ENCODE measurements at places on chromosomes 2 and 18. TPM values are rescaled to one million over a fixed set of nuclear protein-coding genes. Genes with fewer than 3 reads are reported as not detected.

Gene NABP1
- 3.2 TPM for total RNA-seq

Gene MYOM1
- total RNA-seq: 265 TPM

DNA sequence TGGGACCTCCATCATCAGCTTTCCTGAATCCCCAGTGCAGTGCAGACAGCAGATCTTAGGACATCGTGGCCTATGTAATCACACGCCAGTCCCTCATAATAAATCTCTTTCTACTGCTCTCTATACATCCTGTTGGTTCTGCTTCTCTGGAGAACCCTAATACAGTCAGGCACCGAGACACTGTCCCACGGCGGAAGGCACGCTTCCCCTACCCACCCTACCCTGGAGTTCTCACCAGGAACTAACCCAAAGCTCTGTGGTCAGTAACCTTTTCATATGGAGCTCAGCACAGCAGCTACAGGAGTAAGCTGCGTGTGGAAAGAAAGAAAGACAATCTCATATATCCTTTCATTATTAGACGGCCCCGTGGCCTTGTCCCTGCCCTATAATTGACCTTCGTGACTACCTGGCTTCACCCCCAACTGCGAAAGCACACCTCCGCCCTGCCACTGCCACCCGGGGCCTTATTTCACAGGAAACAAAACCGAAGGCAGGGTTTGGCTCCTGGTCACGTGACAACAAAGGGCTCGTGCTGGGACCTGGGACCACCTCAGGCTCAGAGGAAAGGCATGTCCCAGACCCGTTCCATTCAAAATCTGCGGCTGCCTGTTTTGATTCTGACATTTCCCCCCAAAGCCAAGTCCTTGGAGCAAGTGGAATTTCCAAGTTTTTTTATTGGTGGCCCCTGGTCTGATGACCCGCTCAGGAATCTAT lies 99.7 kb upstream of the ODC1 start:
- no peak overlapping the region for H3K4me3 ChIP-seq
- H3K4me1 ChIP-seq: no peaks in the 10 kb centered on the region
- no peak for DNase-seq

- H3K27ac ChIP-seq: no peak overlapping the region
- DNase-seq: no peak
- H3K4me3 ChIP-seq: no peak overlapping the region
- H3K27me3 ChIP-seq: no peaks in the 10 kb centered on the region
These were observed 138.5 kb upstream of the EPAS1 start for GRCh38 chr2:46158661-46159060.

DNA sequence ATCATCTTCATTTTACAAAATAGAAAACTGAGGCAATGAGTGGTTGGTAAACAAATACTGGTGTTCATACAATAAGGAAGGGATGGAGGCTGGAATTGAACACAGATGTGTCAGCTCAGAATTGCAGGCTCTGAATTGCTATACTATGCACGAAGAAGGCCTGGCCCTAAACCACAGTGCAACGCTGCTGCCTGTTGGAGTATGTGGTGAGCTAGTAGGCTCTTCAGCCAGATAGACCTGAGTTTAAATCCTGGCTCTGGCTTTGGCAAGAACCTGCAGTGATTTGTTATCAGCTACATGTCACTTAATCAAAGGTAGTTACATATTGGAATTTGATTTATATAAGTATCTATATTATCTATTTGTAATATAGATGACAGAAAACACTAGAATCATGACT lies 1602.4 kb upstream of the CELF4 start:
- no peaks in the 10 kb centered on the region for H3K4me1 ChIP-seq
- H3K36me3 ChIP-seq: no peaks in the 10 kb centered on the region
- no peaks in the 10 kb centered on the region for H3K27me3 ChIP-seq
- no peak overlapping the region for H3K27ac ChIP-seq

GRCh38 chr2:85976106-85976920 lies 87.5 kb upstream of the ST3GAL5 start:
- no peak overlapping the region for H3K27ac ChIP-seq
- H3K4me3 ChIP-seq: no peak overlapping the region
- peaks cover 4% of the 10 kb centered on the region for H3K4me1 ChIP-seq
- no peaks in the 10 kb centered on the region for H3K27me3 ChIP-seq

GRCh38 chr18:12408247-12408869 lies 629 bp downstream of the PRELID3A start:
- H3K4me1 ChIP-seq: no peaks in the 10 kb centered on the region
- peak overlapping the region; percentile 54 for H3K4me3 ChIP-seq
- peaks cover 28% of the 10 kb centered on the region for H3K27me3 ChIP-seq

DNA sequence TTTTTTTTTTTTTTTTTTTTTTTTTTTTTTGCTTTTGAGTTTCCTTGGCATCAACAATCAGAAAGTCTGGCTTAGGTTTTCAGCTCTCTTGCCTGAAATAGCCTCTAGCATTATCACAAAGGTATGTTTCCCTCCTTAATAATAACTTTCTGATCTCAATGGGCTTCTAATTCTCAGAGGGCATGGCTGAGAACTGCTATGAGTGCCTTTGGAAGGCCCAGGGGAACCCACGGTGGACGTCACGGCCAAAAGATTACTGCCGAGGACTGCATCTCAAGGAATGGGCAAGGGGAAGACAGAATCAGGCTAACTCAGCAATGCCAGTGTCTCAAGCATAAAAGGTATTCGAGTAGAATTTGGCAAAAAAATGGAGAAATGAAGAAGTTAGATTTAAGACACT lies 73.2 kb upstream of the SLC14A2 start:
- no peak overlapping the region for H3K27ac ChIP-seq
- no peak for DNase-seq
- H3K4me1 ChIP-seq: no peaks in the 10 kb centered on the region

- peak overlapping the region; percentile 61 for H3K27ac ChIP-seq
- H3K27me3 ChIP-seq: no peaks in the 10 kb centered on the region
- H3K4me3 ChIP-seq: no peak overlapping the region
- peak; percentile 49 for DNase-seq
These were observed 256.7 kb downstream of the HDAC4 start for GRCh38 chr2:239143858-239144712.

DNA sequence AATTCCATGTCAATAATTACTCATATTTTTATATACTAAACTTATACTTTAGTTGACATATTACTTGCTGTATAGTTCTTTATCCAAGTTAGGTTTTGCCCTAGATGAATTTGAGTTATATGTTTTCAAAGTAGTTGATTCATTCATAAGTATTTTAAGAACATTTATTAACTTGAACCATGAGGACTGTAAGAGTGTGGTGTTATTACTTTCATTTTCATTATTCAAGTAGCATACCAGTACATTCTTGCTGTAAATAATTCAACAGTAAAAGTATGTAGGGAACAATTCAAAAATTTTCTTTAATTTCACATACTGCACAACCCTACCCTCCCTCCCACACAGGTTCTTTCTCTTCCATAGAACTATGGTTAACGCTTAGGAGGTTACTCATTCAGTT lies 75.4 kb downstream of the ANKRD12 start:
- no peaks in the 10 kb centered on the region for H3K27me3 ChIP-seq
- H3K4me3 ChIP-seq: no peak overlapping the region
- no peak for DNase-seq
- H3K36me3 ChIP-seq: peaks cover 1% of the 10 kb centered on the region
- no peaks in the 10 kb centered on the region for H3K4me1 ChIP-seq
- no peak overlapping the region for H3K27ac ChIP-seq

GRCh38 chr2:57453945-57454344 lies 592.7 kb upstream of the VRK2 start:
- no peak overlapping the region for H3K4me3 ChIP-seq
- H3K4me1 ChIP-seq: no peaks in the 10 kb centered on the region
- DNase-seq: no peak
- H3K36me3 ChIP-seq: no peaks in the 10 kb centered on the region
- no peaks in the 10 kb centered on the region for H3K27me3 ChIP-seq

GRCh38 chr2:69143748-69144360 lies 130.9 kb downstream of the ANTXR1 start:
- no peaks in the 10 kb centered on the region for H3K27me3 ChIP-seq
- DNase-seq: peak; percentile 16
- no peaks in the 10 kb centered on the region for H3K4me1 ChIP-seq
- H3K27ac ChIP-seq: peak overlapping the region; percentile 41

DNA sequence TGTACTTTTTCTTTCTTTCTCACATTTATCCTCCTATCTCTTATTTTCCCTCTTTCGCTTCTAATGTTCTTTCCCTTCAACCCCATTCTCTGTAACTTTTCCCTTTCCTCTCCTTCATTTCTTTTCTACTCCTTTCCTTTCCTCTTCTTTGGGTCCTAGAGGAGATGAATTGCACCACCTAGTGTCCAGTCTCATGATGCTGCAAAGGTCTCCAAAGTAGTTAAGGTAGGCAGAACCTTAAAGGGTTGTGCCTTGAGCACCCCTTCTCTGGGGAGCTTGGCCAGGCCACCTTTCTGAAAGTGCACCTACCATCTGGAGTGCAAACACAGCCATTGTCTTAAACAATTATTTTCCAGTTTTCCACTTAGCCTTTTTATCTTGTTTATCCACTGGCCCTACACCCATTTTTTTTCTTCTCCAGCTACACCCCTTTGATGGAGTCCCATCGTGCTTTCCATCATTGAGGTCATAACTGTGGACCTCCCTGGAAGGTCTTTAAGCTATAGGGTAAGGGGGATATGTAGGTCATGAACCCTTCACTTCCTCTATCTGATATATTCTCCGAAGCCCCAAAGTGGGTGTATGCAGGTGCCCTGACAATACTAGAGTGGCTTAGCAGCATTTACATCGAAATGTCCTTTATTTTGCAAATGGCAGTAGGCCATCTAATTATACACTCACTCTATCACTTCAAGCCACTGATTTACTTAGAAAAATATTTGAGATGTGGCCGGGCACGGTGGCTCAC lies 155.9 kb downstream of the ESCO1 start:
- H3K27ac ChIP-seq: peak overlapping the region; percentile 90
- H3K36me3 ChIP-seq: no peaks in the 10 kb centered on the region
- H3K27me3 ChIP-seq: no peaks in the 10 kb centered on the region
